ENCODE measurements at places on chromosomes 7 and 10.
A peak's percentile ranks its signal among the peaks of the same experiment; 100 is the strongest.

DNA sequence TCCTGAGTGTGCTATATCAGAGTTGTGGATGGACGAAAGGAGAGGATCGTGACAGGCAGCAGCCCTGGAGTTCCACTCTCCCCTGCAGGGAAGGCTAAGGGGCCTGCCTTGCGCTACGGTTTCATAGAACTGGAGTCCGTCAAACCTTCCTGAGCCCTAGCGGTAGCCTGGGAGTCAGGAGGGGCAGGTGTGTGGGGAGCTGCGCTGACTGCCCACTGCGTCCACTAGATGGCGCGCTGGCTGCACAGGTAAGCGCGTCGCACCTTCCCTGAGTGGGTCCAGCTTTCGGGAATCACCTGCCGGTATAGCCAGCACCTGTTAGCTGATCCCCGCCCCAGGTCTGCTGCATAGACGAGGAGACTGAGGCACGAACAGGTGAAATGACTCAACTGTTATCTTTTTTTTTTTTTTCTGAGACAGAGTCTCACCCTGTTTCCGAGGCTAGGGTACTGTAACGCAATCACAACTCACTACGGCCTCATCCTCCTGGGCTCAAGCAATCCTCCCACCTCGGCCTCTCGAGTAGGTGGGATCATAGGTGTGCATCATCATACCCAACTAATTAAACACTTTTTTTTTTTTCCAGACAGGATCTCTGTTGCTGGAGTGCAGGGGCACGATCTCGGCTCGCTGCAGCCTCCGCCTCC lies 20.2 kb upstream of the BAIAP2L1 start:
- peak; percentile 48 for DNase-seq

GRCh38 chr7:4734587-4735345 lies 40.7 kb upstream of the AP5Z1 start:
- DNase-seq = no peak

DNA sequence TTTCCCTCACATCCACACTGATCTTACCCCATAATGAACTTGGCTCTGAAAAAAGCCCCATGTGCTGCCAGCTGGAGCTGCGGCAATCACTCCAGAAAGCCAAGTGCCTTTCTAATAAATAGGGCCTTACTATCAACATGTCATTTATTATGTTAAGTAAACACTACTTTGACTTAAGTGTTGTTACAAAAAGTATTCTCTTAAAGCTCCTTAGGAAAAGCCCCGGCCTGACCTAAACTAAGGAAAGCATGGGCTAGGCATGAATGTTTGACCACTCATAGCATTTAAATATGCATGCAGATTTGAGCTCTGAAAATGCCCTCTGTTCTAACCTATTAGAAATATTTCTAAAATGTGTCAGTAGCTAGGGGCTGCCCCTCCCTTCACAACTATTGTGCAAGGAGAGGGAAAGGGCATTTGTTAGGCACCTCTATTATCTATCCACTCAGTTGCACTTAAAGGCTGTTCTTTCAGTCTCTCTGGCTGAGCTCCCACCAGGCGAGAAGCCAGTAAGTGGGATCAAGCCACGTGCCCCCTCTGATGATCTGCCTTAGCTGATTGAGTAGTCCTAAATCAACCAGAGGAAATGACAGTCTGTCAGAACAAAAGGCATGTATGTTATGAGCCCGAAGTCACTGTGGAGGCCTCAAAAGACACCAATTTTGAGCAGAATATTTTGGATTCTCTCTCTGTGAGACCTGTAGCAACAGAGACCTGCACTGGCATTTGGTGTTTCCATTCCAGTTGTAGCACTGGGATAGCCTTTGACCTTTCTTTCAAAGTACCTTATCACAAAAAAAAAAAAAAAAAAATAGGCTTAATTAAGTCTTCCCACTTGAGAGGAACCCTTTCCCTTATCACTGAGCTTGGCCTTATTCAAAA lies 77.1 kb downstream of the ITGB8 start:
- DNase-seq = peak; percentile 47

GRCh38 chr10:78972160-78972946 lies 96.4 kb upstream of the ZMIZ1 start:
- DNase-seq = no peak

GRCh38 chr10:49568235-49568634 lies 29.3 kb upstream of the ERCC6 start:
- no peak for DNase-seq

DNA sequence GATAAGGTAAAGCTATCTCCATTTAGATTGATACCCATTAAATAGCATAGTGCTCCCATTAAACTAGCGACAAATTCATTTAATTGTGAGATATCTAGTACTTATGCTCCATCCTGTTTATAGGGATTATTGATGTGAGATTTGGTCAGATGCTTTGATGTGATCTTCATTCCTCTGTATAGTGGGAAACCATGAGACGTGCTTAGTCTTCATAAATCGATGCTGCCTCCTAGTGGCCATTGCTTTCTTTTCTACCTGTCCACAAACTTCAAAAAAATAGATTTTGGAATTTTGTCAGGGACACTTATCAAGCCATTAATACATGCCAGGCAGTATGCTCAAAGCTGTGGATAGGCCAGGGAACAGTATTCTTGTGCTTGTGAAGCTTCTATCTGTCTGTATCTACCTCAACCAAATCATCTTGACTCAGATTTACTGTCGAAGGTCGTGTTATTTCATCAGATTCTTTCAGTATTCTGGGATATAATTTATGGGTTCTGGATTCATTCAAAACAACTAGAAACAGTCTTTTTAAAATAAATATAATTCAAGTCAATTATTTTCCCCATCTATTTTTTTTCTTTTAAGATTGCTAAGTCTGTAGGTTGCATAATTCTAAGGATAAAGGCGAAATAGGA lies 12.0 kb downstream of the LSM8 start:
- DNase-seq = peak; percentile 84

GRCh38 chr10:49163741-49164140 lies 24.4 kb downstream of the TMEM273 start:
- no peak for DNase-seq

GRCh38 chr7:91082852-91083495 lies 181.3 kb upstream of the FZD1 start:
- peak; percentile 60 for DNase-seq

DNA sequence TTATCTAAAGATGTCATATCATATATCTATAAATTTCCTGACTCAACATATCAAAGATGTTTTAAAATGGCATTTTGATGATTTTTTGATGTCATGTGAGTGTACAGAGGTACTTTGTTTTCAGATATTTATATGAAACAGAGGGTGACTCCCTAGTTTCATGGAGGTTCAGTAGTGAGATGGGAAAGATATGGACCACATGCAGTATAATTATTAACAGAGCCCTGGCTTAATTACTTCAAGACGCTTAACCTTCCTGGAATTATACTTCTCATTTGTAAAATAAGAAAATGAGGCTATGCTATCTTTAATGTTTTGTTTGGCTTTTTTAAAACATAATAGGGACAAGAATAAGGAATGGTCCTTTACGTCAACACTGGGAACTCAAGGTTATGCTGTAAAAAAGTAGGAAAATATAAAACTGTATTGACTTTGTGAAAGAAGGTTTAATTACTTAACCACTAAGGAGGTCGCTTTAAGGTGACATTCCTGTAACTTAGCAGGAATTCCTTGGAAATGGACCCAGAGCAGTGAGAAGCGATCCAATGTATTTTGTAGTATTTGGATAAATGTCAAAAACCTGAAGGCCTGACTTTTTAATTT lies 821.0 kb upstream of the IGFBP3 start:
- DNase-seq = no peak

- DNase-seq = no peak
Measured at GRCh38 chr7:17506095-17506494, 207.6 kb downstream of the AHR start.

GRCh38 chr10:52701647-52702046 lies 70.9 kb downstream of the MBL2 start:
- no peak for DNase-seq

- DNase-seq = peak; percentile 42
Measured at GRCh38 chr7:92832534-92833023, 3.8 kb downstream of the CDK6 start.

- no peak for DNase-seq
Measured at GRCh38 chr7:41573862-41574261, 129.0 kb downstream of the INHBA start.

DNA sequence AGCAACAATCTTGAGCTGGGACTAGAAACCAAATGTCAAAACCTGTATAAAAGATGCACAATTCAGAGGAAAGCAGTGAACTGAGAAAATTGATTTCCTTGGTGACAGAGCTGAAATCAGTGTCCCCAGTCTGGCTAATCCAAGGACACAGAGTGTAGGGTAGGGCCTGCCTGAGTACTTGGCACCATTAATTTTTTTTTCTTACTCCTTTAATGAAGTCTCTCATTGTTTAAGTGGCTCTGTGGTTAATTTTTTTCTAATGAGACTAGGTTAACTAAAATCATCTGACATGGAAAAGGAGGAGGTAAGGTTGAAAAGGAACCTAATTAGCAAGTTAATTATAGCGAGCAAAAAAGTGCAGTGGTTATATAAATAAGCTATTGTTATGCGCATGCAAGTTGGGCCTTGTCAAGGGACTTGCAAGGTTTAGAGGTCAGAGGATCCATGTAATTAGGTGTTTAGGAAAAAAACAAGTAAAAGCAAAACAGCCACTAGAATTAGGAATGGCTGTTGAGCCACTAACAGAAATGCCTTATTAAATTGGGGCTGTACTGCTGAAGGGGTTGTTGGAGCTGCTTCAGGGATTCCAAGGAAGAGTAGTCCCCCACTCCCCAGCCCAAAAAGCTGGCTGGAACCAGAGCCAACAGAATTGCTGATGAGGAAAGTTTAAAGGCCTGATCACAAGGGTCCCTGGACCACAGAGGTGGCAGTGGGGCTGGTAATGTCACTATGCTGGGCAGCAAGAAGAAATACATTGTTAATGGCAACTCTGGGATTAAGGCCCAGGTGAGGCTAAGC lies 58.9 kb upstream of the STRIP2 start:
- no peak for DNase-seq

DNA sequence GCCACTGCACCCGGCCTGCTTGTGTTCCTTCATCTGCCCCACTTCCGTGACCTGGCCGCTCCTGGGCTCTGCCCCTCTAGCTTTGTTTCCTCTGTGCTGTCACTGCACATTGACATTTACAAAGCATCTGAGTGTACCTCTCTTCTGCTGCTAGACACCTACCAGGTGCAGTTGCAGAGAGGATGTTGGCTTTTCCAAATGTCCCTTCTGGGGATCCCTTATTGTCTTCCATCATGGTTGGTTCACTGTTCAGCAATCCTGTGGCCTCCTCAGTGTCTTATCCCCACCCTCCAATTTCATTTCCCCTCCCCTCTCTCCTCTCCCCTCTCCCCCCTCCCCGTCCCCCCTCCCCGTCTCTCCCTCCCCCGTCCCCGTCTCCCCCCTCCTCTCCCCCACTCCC lies 13.8 kb downstream of the VWA2 start:
- no peak for DNase-seq

DNA sequence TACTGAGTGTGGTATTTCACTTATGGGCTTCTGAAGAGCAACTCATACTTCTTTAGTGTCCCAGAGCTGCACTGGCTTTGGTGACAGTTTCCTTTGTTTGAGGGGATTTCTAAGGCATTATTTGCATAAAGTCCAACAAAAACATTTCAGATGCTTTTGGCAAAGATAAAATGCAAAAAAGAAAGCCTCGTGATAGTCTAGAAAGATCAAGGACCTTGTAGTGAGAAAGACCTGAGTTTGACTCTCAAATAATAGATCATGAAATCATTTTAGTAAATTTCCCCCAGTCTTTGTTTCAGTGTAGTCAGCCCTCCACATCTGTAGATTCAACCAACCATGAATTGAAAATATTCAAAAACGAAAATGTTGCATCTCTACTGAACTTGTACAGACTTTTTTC lies 107.4 kb downstream of the EEPD1 start:
- no peak for DNase-seq
